KG1 (cell line): ENCODE measurements at places on chromosomes 4 and X.

GRCh38 chrX:12206413-12206812 lies 68.1 kb downstream of the FRMPD4 start:
- DNase-seq: no peak

GRCh38 chr4:40251366-40251765 lies 54.5 kb downstream of the RHOH start:
- DNase-seq: no peak

DNA sequence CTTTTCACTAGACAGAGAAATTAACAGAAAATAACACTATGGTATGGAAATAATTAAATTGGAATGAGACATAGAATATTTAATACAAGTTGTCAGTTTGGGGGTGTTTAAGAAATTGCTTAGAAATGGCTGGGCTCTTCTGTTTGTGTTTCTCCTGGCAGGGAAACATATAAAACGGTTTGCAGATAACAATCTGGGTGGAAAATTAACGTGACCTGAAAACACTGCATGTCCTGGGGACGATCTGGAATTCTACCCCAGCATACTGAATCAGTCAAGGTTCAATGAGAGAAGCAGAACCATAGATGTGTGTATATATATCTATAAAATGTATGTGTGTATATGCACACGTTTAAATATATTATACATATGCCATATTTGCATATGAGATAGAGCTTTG lies 109.8 kb downstream of the SPATA18 start:
- DNase-seq: no peak

DNA sequence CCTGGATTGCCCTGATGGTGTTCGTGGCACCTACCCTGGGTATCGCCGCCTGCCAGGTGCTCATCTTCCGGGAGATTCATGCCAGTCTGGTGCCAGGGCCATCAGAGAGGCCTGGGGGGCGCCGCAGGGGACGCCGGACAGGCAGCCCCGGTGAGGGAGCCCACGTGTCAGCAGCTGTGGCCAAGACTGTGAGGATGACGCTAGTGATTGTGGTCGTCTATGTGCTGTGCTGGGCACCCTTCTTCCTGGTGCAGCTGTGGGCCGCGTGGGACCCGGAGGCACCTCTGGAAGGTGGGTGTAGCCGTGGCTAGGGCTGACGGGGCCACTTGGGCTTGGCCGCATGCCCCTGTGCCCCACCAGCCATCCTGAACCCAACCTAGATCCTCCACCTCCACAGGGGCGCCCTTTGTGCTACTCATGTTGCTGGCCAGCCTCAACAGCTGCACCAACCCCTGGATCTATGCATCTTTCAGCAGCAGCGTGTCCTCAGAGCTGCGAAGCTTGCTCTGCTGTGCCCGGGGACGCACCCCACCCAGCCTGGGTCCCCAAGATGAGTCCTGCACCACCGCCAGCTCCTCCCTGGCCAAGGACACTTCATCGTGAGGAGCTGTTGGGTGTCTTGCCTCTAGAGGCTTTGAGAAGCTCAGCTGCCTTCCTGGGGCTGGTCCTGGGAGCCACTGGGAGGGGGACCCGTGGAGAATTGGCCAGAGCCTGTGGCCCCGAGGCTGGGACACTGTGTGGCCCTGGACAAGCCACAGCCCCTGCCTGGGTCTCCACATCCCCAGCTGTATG lies 1.8 kb downstream of the AVPR2 start:
- no peak for DNase-seq

DNA sequence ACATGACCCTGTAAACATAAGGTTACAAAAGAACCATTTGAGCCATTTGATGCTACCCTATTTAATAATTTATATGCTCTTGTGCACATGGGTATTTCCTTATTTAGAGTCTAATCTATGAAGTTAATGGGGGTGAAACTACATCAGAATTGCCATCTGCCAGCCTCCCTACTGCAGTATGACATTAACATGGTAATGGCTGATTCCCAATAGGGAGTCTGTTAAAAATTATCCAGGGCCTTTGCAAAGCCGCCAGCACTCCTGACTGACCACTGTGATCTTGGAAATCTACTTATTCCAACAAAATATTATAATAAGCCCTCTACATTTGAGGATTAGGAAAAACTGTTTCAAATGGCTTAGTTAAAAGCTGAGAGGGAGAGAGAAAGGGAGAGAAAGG lies 153.7 kb downstream of the CLCN4 start:
- no peak for DNase-seq

DNA sequence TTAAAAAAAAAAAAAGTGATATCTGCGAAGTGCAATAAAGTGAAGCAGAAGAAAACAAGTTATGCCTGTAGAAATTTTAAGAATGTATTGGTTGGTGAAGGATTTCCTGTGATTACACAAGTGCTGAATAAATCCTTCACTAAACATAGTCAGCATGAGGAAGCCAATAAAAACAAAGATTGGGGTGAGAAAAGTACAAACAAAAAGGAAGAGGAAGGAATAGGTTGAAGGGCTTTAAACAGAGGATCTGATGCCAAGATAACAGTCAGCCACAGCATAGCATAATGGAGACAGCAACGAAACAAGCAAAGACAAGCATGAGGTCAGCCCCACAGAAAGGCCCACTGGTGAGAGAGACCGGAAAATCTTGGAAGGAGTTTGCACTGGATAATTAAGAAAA lies 372.2 kb downstream of the ADAM29 start:
- no peak for DNase-seq

GRCh38 chr4:17336524-17336961 lies 175.3 kb downstream of the QDPR start:
- no peak for DNase-seq
